ENCODE measurements at places on chromosomes 5 and 9.

DNA sequence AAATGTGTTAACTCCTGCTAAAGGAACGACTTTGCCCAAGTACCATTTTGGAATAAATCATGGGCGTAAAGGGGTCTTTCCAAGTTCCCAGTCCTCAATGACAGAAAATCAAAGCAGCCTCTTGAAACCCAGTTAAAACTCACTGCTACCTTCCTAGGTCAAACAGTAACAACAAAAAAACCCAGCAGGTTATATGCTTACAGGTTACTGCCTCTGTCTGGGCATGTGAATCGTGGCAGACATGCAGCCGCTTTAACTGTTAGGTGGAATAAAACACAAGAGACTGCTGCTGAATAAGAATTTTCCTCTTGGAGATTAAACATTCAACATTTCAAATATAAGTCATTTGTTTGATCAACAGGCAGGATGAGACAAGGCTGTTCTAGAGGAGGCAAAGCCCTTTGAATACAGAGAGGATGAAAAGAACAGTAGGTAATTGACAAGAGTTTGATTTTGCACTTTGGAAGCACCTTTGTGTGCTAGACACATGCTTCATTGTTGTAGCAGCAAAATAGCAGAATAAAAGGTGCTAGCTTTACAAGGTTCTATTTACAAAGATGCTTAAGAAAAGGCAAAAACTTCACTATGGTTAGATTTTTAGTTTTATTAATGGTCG, 319.4 kb downstream of the NDUFS4 start:
- H3K27me3 ChIP-seq, result no peaks in the 10 kb centered on the region
- H3K4me3 ChIP-seq, result no peak overlapping the region
- H3K27ac ChIP-seq, result no peak overlapping the region
- no peak for DNase-seq

- peak; percentile 52 for DNase-seq
- H3K4me3 ChIP-seq, result no peak overlapping the region
- H3K36me3 ChIP-seq, result peaks cover 14% of the 10 kb centered on the region
- H3K27ac ChIP-seq, result no peak overlapping the region
Measured at GRCh38 chr5:83576341-83576740, 104.8 kb downstream of the VCAN start.

DNA sequence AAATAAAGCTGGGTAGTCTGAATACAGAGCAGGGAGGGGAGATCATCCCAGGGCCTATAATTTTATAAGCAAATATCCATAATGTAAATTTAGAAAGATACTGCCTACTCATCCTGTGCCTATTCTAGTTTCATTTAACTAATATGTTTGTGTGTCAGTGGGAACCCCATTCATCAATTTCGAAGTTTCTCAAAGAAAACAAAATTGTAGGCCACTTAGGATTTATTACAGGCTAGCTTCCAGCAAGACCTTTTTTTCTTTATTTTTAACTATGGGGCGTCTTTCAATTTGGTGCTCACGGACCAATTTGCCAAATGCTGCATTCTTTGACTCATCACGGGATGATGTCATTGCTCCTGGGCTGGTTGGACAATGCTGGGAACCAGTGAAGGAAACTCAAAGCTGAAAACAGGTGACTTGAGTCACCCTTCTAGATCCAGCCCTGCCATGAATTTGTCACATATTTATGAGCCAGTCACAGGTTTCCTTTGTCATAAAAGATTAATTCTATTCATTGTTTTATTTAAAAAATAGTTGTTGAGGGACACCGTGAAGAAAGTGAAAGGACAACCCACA, 13.4 kb downstream of the PCSK5 start:
- no peaks in the 10 kb centered on the region for H3K27me3 ChIP-seq
- H3K27ac ChIP-seq, result no peak overlapping the region
- H3K4me1 ChIP-seq, result no peaks in the 10 kb centered on the region
- DNase-seq, result peak; percentile 17
- no peaks in the 10 kb centered on the region for H3K36me3 ChIP-seq

GRCh38 chr5:103208460-103208859, 50.1 kb upstream of the MACIR start:
- no peak for DNase-seq
- H3K27ac ChIP-seq, result no peak overlapping the region
- H3K4me3 ChIP-seq, result no peak overlapping the region
- H3K36me3 ChIP-seq, result no peaks in the 10 kb centered on the region

GRCh38 chr9:95435074-95435728, 81.6 kb downstream of the PTCH1 start:
- DNase-seq, result no peak
- H3K4me1 ChIP-seq, result no peaks in the 10 kb centered on the region
- no peaks in the 10 kb centered on the region for H3K36me3 ChIP-seq
- H3K4me3 ChIP-seq, result no peak overlapping the region
- H3K27me3 ChIP-seq, result no peaks in the 10 kb centered on the region

- no peaks in the 10 kb centered on the region for H3K4me1 ChIP-seq
- no peaks in the 10 kb centered on the region for H3K36me3 ChIP-seq
- H3K27ac ChIP-seq, result no peak overlapping the region
- peak; percentile 49 for DNase-seq
Measured at GRCh38 chr5:59673438-59674058, 220.0 kb downstream of the PDE4D start.

DNA sequence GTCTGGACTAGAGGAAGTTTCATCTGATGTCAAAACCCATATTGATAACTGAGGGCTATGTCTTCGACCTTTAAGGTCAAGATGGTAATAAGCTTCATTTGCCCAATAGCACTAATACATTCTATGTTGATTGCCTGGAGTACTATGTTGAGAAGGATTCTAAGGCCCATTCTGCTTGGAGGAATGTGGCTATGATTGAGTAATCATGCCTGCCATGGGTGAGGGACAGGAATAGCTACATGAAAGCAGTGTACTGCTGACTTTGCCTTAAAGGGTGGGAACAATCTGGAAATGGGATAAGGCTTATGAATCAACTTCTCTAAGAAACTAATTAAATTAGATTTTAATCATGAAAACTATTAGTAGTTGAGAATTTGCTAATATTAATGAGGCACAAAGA, 13.6 kb downstream of the NNT start:
- peak; percentile 50 for DNase-seq
- H3K4me3 ChIP-seq, result no peak overlapping the region
- peaks cover 14% of the 10 kb centered on the region for H3K36me3 ChIP-seq
- H3K4me1 ChIP-seq, result no peaks in the 10 kb centered on the region
- no peaks in the 10 kb centered on the region for H3K27me3 ChIP-seq

GRCh38 chr5:179254638-179255271, 90.5 kb downstream of the ADAMTS2 start:
- no peak overlapping the region for H3K4me3 ChIP-seq
- H3K4me1 ChIP-seq, result peaks cover 6% of the 10 kb centered on the region
- no peak for DNase-seq

DNA sequence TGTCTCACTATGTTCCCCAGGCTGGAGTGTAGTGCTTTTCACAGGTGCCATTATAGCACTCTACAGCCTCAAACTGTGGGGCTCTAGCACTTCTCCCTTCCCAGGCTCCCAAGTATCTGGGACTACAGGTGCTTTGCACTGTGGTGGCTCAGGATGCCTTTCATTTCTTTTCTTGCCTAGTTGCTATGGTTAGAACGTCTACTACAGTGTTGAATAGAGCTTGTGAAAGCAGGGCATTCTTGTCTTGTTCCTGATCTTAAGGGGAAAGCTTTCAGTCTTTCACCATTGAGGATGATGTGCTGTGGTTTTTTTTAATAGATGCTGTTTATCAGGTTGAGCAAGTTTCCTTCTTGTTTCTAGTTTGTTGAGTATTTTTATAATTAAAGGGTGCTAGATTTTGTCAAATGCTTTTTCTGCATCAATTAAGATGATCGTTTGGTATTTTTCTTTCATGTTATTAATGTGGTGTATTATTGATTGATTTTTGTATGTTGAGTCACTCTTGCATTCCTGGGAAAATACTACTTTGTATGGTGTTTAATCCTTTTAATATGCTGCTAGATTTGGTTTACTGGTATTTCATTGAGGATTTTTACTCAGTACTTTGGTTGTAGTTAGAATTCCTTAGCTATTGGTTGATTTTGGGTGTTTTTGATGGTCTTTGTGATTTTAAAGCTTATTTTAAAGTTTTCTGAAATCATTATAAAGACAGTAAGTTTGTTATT, 35.6 kb downstream of the GPBP1 start:
- DNase-seq, result peak; percentile 28
- no peak overlapping the region for H3K4me3 ChIP-seq
- no peak overlapping the region for H3K27ac ChIP-seq
- H3K27me3 ChIP-seq, result no peaks in the 10 kb centered on the region

GRCh38 chr9:136021171-136021871, 60.1 kb upstream of the UBAC1 start:
- H3K4me1 ChIP-seq, result peaks cover 9% of the 10 kb centered on the region
- H3K36me3 ChIP-seq, result peaks cover 14% of the 10 kb centered on the region
- no peak overlapping the region for H3K27ac ChIP-seq

DNA sequence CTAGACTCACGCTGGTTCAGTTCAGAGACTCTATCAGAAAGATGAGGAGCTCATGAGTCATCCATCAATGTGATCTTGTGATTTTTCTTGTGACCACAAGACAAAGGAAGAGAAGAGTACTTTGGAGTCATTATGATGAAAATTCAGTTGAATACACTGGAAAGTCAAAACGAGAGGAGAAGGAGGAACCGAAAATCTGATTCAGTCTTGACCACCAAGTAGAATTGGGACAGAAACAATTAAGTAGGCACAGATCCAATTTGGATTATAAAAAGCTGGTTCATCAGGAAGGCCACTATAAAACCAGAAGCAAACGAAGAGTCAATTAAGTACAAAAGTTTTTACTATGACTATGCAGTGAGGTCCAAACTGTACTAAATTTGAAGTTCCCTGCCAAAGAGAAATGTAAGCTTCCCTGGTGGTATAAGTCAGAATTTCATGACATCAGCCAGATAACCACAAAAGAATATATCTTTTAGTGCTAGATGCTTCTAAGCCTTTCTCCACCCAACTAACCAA, 90.9 kb downstream of the THBS4 start:
- no peak overlapping the region for H3K27ac ChIP-seq
- H3K36me3 ChIP-seq, result no peaks in the 10 kb centered on the region
- peak; percentile 48 for DNase-seq
- no peak overlapping the region for H3K4me3 ChIP-seq
- peaks cover 4% of the 10 kb centered on the region for H3K27me3 ChIP-seq

GRCh38 chr5:76788362-76788761, 30.5 kb upstream of the F2RL1 start:
- no peak for DNase-seq
- no peaks in the 10 kb centered on the region for H3K36me3 ChIP-seq
- H3K4me1 ChIP-seq, result peaks cover 20% of the 10 kb centered on the region

DNA sequence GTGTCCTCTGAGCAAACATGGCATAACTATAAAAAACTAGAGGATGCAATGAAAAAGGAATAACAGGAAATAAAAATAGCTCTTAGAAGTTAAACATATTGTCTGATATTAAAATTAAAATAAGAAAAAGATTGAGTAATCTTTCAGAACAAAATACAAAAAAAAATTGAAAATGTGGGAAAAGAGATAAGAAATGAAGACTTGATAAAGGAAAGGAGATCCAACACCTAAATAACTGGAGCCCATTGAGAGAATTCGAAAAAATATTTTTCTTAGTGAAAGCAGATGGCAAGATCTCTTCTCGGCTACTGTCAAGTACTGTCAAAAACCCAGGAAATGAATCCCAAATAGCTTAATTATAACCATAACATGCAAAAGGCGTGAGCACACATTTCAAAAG, 24.9 kb downstream of the LIFR start:
- H3K4me1 ChIP-seq, result peaks cover 2% of the 10 kb centered on the region
- peaks cover 9% of the 10 kb centered on the region for H3K36me3 ChIP-seq
- H3K27ac ChIP-seq, result no peak overlapping the region
- H3K4me3 ChIP-seq, result no peak overlapping the region

GRCh38 chr9:36450110-36450732, 50.2 kb upstream of the RNF38 start:
- no peaks in the 10 kb centered on the region for H3K36me3 ChIP-seq
- no peak overlapping the region for H3K4me3 ChIP-seq
- peaks cover 2% of the 10 kb centered on the region for H3K4me1 ChIP-seq
- H3K27ac ChIP-seq, result no peak overlapping the region
- peak; percentile 57 for DNase-seq

GRCh38 chr9:130201974-130202373, 29.8 kb downstream of the NCS1 start:
- no peaks in the 10 kb centered on the region for H3K27me3 ChIP-seq
- no peak overlapping the region for H3K27ac ChIP-seq
- peaks cover 13% of the 10 kb centered on the region for H3K36me3 ChIP-seq
- peaks cover 17% of the 10 kb centered on the region for H3K4me1 ChIP-seq
- no peak for DNase-seq

GRCh38 chr5:142492781-142493281, 168.0 kb upstream of the SPRY4 start:
- H3K36me3 ChIP-seq, result no peaks in the 10 kb centered on the region
- H3K27me3 ChIP-seq, result no peaks in the 10 kb centered on the region
- no peak overlapping the region for H3K4me3 ChIP-seq
- peak overlapping the region; percentile 13 for H3K27ac ChIP-seq
- peak; percentile 41 for DNase-seq

- H3K4me1 ChIP-seq, result no peaks in the 10 kb centered on the region
- peak; percentile 63 for DNase-seq
- H3K36me3 ChIP-seq, result no peaks in the 10 kb centered on the region
- peaks cover 21% of the 10 kb centered on the region for H3K27me3 ChIP-seq
- no peak overlapping the region for H3K27ac ChIP-seq
Measured at GRCh38 chr9:97811533-97812246, 41.3 kb upstream of the FOXE1 start.

DNA sequence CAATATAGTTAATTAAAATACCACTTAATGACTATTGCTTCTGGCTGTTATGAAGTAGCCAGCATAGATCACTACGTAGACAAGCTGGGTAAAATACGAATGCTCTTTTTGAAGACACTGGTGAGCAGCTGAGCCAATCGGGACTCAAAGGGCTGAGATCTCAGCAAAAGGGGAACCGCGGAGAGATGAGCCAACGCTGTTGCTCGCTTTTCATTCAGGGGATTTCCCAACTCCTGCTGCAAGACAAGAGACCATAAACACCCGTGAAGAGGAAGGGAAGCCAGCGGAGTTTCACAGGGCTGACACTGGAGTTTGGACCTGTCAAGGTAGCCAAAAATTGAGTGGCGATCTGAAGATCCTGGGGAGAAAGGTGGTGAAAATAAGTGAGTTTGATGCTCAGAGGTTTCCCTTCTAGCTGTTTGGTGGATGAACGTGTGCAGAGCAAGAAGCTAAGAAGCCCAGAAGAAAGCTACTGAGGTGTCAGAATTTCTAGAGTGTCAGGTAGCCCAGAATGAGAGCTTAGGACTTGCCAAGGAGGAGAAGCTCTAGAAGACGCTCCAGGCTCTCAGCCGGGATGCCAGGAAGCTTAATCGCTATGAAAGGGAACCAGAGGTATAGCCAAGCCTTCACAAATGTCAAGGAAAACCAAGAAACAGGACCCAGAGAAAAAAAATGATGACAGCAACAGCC, 79.6 kb upstream of the RNU6ATAC start:
- H3K4me3 ChIP-seq, result no peak overlapping the region
- H3K4me1 ChIP-seq, result no peaks in the 10 kb centered on the region
- peaks cover 37% of the 10 kb centered on the region for H3K27me3 ChIP-seq
- DNase-seq, result peak; percentile 59
- H3K36me3 ChIP-seq, result no peaks in the 10 kb centered on the region
- no peak overlapping the region for H3K27ac ChIP-seq

- DNase-seq, result no peak
- H3K27me3 ChIP-seq, result no peaks in the 10 kb centered on the region
- no peaks in the 10 kb centered on the region for H3K36me3 ChIP-seq
- no peak overlapping the region for H3K4me3 ChIP-seq
- H3K27ac ChIP-seq, result no peak overlapping the region
Measured at GRCh38 chr5:170220191-170220590, 12.6 kb upstream of the C5orf58 start.

Data from IMR-90 (cell line).